Muscle of leg (tissue), 16 donors: ENCODE measurements at places on chromosomes 3 and 15.

DNA sequence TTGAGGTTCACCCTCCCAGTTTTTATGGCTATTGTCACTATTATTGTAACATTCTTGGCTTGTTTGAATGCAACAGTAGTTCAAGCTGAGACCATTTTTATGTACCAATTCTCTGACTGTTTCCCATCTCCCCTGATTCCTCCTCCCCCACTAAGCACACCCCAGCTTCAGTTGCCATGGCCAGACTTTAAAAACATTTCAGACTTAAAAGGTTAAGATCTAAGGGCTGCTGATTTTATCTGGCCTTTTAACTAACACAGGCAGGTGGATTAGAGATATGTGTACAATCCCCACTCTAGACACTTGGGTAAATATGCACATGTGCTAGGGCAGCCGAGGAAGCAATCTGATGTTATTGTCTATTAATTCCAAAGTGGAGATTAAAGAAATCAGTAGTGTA, 386.3 kb upstream of the NR2F2 start:
- H3K36me3 ChIP-seq = no peaks in the 10 kb centered on the region
- no peaks in the 10 kb centered on the region for H3K27me3 ChIP-seq
- H3K27ac ChIP-seq = no peak overlapping the region
- no peak for DNase-seq
- H3K4me3 ChIP-seq = no peak overlapping the region

DNA sequence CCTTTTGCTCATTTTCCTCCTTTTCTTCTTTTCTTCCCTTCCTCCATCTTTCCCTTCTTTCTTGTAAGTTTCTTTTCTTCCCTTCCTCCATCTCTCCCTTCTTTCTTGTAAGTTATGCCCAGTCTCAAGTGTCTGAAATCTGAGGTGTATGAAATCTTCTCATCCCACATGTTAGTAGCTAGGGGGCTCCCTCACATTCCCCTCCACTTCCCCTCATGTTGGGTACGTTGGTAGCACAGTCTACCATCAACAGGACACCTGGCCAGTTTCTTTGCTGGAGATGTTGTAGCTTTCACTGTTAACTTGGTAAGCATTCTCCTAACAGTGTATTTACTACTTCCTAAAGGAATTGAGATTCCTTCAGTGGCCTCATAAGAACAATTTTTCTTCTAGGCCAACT, 133.9 kb downstream of the ALDH1A2 start:
- DNase-seq = no peak
- no peak overlapping the region for H3K4me3 ChIP-seq
- no peaks in the 10 kb centered on the region for H3K4me1 ChIP-seq
- no peaks in the 10 kb centered on the region for H3K36me3 ChIP-seq
- H3K27me3 ChIP-seq = peaks cover 5% of the 10 kb centered on the region

DNA sequence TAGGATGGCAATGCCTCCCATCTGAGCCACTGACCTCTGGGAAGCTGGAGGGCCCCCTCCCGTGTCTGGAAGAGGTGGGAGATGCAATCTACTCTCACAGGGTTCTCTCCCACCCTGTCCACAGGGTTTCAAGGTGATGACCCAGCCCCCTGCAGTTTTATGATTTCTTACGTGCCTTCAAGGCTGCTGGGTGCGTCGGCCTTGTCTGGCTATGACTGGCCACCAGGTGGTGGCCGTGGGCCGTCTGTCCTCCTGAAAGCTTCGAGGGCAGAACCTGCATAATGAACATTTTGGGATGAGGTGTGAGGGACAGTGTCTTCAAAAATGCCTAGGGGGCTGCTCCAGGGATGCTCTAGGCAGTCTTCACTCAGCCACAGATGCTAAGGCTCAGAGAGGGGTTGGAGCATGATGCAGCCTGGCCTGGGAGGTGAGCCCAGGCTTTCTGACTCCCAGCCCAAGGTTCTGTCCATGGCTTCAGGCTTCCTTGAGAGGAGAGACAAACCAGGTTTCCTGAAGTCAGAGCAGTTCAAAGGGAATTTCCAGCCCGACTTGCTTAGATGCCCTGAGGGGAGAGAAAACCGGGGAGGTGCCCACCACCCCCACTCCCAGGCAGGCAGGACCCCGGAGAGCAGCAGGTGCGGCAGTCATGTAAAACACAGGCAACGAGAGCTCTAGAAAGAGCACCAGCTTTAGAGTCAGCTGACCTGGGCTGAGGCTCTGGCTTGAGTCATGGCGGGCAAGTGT, 18.7 kb downstream of the ISG20 start:
- H3K27me3 ChIP-seq = no peaks in the 10 kb centered on the region
- H3K27ac ChIP-seq = no peak overlapping the region

GRCh38 chr3:99645277-99646106, 7.1 kb downstream of the COL8A1 start:
- no peak overlapping the region for H3K4me3 ChIP-seq
- H3K27me3 ChIP-seq = no peaks in the 10 kb centered on the region
- DNase-seq = peak; percentile 39
- no peaks in the 10 kb centered on the region for H3K36me3 ChIP-seq

DNA sequence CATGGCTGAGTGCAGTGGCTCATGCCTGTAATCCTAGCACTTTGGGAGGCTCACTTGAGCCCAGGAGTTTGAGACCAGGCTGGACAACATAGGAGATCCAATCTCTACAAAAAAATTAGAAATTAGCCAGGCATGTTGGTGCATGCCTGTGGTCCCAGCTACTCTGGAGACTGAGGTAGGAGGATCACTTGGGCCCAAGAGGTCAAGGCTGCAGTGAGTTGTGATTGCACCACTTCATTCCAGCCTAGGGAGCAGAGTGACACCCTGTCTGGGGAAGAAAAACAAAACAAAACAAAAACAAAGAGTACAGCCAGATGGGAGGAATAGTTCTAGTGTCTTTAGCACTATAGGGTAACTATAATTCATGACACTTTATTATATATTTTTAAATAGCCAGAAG, 26.2 kb upstream of the COMMD4 start:
- peaks cover 10% of the 10 kb centered on the region for H3K27me3 ChIP-seq
- H3K27ac ChIP-seq = no peak overlapping the region
- no peaks in the 10 kb centered on the region for H3K36me3 ChIP-seq
- H3K4me3 ChIP-seq = no peak overlapping the region
- H3K4me1 ChIP-seq = no peaks in the 10 kb centered on the region
- DNase-seq = no peak

- no peak overlapping the region for H3K27ac ChIP-seq
- H3K4me3 ChIP-seq = no peak overlapping the region
- no peaks in the 10 kb centered on the region for H3K36me3 ChIP-seq
- no peaks in the 10 kb centered on the region for H3K4me1 ChIP-seq
- no peaks in the 10 kb centered on the region for H3K27me3 ChIP-seq
Measured at GRCh38 chr15:93614386-93615104, 525.5 kb upstream of the RGMA start.

GRCh38 chr3:82556113-82556512, 794.7 kb upstream of the GBE1 start:
- no peak overlapping the region for H3K27ac ChIP-seq
- no peaks in the 10 kb centered on the region for H3K4me1 ChIP-seq
- H3K4me3 ChIP-seq = no peak overlapping the region
- DNase-seq = peak; percentile 70
- no peaks in the 10 kb centered on the region for H3K27me3 ChIP-seq

DNA sequence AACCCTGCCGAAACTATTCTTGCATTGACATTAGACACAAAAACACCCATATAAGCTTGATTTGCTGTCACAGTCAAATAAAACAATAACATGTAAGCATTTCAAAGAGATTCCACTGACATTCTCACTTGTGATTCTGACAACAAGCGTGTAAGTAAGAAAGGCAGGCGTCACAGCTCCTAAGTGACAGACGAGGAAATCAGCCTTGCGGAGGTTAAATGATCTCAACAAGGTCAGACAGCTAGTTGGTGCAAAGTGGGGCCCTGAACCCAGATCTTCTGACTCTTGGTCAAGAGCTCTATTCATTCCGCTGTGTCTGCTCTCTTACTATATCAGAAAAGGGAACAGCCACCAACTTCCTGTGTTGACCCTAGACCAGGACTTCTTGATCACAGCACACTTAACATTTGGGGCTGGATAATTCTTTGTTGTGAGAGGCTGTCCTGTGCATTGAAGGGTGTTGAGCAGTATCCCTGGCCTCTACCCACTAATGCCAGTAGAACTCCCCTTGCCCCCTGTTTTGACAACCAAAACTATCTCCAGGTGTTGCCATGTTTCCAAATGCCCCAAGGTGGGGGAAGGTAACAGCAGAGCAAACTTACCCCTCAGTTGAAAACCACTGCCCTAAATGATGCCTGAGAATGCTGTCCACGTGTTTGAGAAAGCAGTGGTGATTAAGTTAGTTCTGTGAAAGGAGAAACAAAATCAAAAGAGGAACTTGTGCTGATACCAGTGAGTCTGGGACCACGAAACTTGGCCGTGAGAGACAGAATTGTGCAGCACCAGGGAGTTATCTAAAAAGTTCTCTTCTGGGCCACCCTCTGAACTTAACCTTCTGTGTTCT, 86.1 kb downstream of the LIPC start:
- H3K4me1 ChIP-seq = peaks cover 39% of the 10 kb centered on the region
- H3K4me3 ChIP-seq = no peak overlapping the region
- no peaks in the 10 kb centered on the region for H3K36me3 ChIP-seq

DNA sequence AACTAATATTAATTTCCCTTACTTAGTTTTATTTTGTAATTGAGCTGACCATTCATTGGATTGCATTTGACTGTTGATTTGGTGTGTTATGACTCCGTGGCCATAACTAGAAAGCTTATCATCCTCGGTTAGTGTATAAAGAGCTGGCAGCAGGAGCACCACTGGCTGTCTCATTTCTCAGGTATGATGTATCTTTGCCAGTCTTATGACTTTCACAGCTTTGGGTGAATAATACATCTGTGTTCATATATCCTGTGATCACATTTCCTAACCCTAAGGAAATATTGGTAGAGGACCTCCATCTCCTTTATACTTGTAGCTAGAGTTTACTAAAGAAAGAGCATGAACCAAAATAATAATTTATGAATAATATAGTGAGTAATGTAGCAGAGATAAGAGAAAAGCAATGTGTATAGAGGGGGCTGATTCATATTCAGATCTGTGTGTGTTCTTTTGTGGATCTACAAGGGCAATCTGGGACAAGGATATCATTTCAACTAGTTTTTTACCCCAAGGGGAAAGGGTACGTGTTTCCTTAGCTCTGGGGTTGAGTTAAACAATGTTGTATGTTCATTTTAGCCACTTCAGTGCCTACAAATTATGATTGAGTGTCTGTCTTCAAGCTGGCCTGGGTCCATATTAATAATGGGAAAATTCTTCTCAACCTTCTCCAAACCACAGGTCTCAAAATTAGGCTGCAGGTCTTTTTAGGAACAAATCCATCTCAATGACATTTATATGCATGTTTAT, 901.7 kb downstream of the NTRK3 start:
- no peak overlapping the region for H3K27ac ChIP-seq
- no peaks in the 10 kb centered on the region for H3K36me3 ChIP-seq
- H3K4me1 ChIP-seq = no peaks in the 10 kb centered on the region
- no peak for DNase-seq
- H3K4me3 ChIP-seq = no peak overlapping the region
- H3K27me3 ChIP-seq = no peaks in the 10 kb centered on the region

- H3K27ac ChIP-seq = no peak overlapping the region
- peaks cover 6% of the 10 kb centered on the region for H3K4me1 ChIP-seq
- DNase-seq = no peak
- H3K4me3 ChIP-seq = no peak overlapping the region
- no peaks in the 10 kb centered on the region for H3K27me3 ChIP-seq
- no peaks in the 10 kb centered on the region for H3K36me3 ChIP-seq
Measured at GRCh38 chr3:54962200-54962599, 34.3 kb upstream of the LRTM1 start.

GRCh38 chr3:50642382-50642781, 25.4 kb downstream of the MAPKAPK3 start:
- H3K27me3 ChIP-seq = no peaks in the 10 kb centered on the region
- no peak overlapping the region for H3K27ac ChIP-seq
- no peak overlapping the region for H3K4me3 ChIP-seq
- DNase-seq = no peak

GRCh38 chr3:31704591-31705179, 172.0 kb downstream of the STT3B start:
- no peaks in the 10 kb centered on the region for H3K27me3 ChIP-seq
- H3K4me1 ChIP-seq = peaks cover 12% of the 10 kb centered on the region
- DNase-seq = peak; percentile 84
- peak overlapping the region; percentile 37 for H3K27ac ChIP-seq
- no peak overlapping the region for H3K4me3 ChIP-seq
- H3K36me3 ChIP-seq = peaks cover 4% of the 10 kb centered on the region

GRCh38 chr3:122668930-122669730, 11.5 kb upstream of the PARP14 start:
- no peak for DNase-seq
- H3K4me1 ChIP-seq = no peaks in the 10 kb centered on the region
- H3K27me3 ChIP-seq = no peaks in the 10 kb centered on the region
- H3K36me3 ChIP-seq = no peaks in the 10 kb centered on the region
- no peak overlapping the region for H3K27ac ChIP-seq
- H3K4me3 ChIP-seq = no peak overlapping the region

- DNase-seq = no peak
- peaks cover 19% of the 10 kb centered on the region for H3K36me3 ChIP-seq
- H3K27me3 ChIP-seq = no peaks in the 10 kb centered on the region
- H3K4me1 ChIP-seq = peaks cover 20% of the 10 kb centered on the region
- H3K4me3 ChIP-seq = no peak overlapping the region
- H3K27ac ChIP-seq = no peak overlapping the region
Measured at GRCh38 chr3:50587373-50587772, 18.1 kb downstream of the HEMK1 start.

GRCh38 chr3:189664311-189664710, 33.1 kb downstream of the TP63 start:
- no peaks in the 10 kb centered on the region for H3K4me1 ChIP-seq
- no peak overlapping the region for H3K4me3 ChIP-seq
- H3K27ac ChIP-seq = no peak overlapping the region
- DNase-seq = peak; percentile 76
- no peaks in the 10 kb centered on the region for H3K27me3 ChIP-seq

GRCh38 chr3:31798840-31799239, 182.2 kb downstream of the OSBPL10 start:
- no peaks in the 10 kb centered on the region for H3K27me3 ChIP-seq
- H3K4me3 ChIP-seq = no peak overlapping the region
- H3K27ac ChIP-seq = no peak overlapping the region
- no peaks in the 10 kb centered on the region for H3K36me3 ChIP-seq

DNA sequence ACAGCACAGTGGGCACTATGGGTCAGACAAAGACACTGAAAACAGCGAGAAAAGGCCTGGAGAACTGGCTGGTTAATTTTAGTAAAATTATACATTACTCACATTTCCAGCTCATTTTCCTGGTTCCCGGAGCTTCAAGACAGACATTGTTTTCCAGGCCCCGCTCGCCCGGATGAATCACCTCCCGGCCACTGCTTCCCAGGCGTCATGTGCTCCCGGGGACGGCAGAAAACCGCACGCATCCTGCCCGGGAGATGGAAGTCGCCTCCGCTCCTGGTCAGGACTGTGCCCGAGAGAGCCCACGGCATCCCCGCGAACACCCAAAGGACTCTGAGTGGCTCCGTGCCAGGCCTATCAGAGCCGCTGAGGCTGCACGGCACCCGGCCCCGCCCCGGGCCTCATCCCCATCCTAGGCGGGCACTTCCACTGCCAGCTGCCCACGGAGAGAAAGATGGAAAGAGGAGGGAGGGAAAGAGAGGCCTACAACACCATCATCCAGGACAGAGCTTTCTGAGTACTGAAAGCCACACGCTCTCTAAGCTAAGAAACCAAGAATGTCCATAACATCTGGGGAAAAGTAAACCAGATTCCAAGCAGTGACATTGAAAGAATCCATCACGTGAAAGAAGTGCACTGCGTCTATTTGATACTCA, 75.1 kb downstream of the VGLL4 start:
- peak; percentile 59 for DNase-seq
- H3K27ac ChIP-seq = peak overlapping the region; percentile 90
- H3K4me1 ChIP-seq = peaks cover 32% of the 10 kb centered on the region
- no peak overlapping the region for H3K4me3 ChIP-seq
- H3K27me3 ChIP-seq = no peaks in the 10 kb centered on the region
- H3K36me3 ChIP-seq = peaks cover 60% of the 10 kb centered on the region
